ENCODE measurements at places on chromosomes 1 and 21.

DNA sequence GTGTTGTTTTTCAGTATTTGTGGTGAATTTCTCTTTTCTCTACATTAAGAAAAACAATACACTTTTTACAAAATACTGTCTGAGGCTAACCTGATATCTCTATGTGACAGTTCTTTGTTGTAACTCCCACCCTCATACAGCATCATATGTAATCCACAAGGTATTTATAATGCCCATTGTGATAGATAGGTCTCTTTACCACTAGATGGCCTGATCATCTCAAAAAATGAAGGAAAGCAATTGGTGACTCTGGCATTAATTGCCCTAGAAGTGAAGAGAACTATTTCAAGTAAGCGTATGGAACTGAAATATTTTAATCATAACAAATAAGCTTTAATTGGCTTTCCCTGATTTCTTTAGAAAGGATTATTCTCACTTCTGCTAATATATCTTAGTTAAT lies 36.2 kb upstream of the HFM1 start:
- peak; percentile 15 for DNase-seq

DNA sequence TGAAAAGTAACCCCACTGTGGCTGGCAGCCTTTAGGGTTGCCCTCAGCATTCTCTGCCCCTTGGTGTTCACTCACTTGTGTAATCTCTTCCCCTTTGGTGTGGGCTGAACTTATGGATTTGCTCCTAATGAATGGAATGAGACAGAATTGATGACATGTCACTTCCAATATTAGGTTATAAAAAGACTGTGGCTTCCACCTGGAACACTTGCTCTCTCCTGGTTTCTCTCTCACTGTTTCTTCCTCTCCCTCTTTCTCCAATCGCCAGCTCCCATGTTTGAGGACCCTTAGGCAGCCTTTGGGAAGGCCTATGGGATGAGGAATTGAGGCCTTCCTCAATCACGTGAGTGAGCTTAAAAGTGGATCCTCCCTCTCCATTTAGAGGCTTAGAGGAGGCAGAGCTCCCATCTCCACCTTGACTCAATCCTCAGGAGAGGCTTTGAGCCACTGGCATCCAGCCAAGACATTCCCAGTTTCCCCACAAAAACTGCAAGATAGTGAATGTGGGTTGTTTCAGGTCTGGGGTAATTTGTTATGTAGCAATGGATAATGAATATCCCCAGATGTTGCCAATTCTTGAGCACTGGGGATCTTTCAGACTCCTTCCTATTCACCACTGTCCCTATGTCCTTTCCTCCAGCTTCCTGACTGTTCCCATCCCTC lies 95.5 kb upstream of the CD34 start:
- no peak for DNase-seq

GRCh38 chr21:35909456-35910223 lies 150.7 kb downstream of the SETD4 start:
- no peak for DNase-seq

- DNase-seq = no peak
These were observed 213.7 kb upstream of the CSF3R start for GRCh38 chr1:36696261-36696940.

DNA sequence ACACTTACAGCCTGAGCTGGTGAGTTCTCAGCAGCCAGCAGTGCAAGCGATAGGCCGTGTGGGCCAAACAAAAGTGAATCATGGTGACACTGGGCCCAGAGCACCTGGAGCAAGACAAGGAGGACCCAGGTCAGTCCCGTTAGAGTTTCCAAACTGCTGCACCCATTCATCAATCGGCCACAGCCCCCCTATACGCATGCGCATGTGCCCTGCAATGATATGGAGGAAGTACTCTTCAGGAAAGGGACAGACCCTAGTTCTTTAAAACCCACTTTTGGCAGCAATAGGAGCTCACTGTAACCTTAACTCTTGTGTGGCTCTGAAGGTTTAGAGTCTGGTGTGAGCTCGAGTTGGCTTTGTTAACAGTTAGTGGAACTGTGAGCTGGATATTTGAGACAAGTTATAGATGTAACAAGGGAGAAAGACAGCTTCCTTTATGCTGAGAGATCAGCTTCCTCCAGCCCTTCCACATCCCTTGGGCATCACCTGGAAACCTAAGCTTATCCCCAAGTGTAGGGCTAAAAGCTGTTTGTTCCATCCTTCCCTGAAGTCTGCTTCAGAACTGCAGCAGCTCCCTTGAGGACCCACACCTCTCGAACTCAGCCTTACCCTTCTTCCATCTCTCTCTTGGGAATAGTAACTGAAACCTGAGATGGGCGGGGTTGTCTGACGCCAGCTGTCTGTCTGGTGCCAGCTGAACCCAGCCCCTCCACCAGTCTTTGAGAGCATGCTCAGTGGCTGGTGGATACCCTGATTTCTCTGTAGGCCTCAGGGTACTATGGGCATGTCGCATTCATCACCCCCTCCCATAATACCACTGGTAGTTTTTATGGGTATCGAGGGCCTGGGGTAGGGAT lies 17.7 kb downstream of the NMNAT1 start:
- DNase-seq = peak; percentile 61

DNA sequence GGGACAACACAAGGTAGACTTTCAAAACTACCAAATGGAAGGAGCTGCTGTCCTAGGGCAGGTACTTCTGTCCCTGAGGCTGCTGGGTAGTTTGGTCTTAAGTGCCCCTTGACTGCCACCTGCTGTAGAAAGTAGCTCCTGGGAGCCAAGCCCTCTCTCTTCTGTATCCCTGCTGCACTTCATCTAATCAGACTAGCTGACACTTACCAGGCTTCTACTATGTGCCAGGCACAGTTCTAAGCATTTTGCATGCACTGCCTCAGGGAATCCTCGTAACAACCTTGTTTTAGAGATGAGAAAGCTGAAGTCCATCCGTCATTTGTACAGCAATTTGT lies 15.9 kb upstream of the SRSF4 start:
- DNase-seq = peak; percentile 58

- DNase-seq = peak; percentile 31
These were observed 224.6 kb downstream of the FAF1 start for GRCh38 chr1:50735443-50735842.

GRCh38 chr1:156502391-156502893 lies 1.9 kb upstream of the MEF2D start:
- DNase-seq = no peak

GRCh38 chr1:77655431-77655974 lies 27.0 kb downstream of the ZZZ3 start:
- DNase-seq = peak; percentile 13

- DNase-seq = no peak
These were observed 9.1 kb downstream of the YBEY start for GRCh38 chr21:46295177-46295770.

DNA sequence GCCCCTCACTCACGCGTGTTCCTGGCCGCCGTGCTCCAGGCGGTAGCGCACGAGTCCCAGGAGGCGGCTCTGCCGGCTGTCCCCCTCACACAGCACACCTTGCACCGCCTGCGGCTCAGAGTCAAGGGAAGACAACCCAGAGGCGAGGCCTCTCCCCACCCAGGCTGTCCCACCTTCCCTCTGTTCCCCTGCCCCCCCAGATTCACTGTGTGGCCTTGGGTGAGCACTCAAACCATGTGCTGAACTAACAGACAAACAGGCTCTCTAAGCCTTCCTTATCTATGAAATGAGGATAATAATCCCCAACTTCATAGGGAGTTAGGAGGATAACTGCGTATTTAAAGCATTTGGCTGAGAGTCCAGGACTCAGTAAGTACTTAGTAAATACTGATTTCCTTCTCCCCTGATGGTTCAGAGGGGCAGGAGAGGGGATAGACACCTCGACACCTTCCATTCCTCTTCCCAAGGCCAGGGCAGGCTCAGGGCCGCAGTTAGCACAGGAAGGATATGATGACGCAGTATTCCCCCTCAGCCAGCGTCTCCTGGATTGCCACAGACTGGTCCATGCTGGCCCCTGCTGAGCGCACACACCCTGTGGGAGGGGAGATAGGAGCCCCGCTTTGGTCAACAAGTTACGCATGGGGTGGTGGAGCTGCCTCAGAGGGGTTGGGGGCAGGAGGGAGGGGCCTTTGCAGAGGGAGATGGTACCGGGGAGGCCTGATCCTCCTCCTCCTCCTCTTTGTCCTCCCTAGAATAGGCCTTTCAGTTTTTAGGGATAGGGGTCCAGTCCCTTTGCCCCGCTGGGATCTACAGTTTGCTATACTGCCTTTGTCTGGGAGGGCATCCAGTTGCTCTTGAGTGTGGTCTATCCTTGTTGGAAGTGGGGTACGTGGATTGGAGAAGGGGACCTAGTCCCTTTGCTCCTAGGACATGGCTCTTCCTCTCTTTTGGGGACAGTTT lies 830 bp downstream of the INPP5B start:
- DNase-seq = no peak

DNA sequence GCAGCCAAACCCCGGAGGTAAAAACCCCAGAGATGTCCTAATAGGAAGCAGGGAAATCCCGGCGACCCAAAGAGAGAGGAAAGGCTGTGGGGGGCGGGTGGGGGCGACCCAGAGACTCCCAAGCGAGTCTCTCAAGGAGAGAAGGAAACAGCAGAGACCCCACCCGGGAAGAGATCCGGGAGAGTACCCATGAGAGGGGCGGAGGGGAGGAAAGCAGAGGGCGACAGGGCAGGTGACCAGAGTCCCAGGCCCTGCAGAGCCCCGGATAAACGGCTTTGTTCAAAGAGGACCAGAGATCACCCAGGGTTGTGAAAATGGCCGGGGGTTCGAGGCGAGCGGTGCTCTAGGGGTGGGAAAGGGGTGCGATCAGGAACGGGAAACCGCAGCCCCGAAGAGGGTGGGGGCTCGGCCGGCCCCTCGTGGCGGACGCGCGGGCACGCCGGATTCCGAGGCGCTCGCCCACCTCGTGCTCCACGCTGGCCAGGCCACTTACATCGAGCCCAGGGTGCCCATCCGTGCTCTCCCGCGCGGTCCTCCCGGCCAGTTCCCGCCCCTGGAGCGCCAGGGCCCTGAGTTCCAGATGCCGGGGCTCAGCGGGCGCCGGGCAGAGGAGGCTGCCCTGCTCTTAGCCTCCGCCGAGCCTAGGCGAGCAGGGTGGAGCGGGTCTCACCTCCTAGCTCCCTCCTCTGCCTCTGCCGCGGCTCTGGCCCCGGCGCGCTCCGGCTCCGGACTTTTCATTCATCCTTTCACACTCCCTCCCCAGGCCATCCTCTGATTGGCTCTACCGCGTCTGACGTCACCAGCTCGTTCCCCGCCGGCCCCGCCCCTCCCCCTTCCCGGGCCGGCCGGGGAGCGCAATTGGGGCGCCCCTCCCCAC lies 52.3 kb downstream of the RHBG start:
- peak; percentile 90 for DNase-seq

DNA sequence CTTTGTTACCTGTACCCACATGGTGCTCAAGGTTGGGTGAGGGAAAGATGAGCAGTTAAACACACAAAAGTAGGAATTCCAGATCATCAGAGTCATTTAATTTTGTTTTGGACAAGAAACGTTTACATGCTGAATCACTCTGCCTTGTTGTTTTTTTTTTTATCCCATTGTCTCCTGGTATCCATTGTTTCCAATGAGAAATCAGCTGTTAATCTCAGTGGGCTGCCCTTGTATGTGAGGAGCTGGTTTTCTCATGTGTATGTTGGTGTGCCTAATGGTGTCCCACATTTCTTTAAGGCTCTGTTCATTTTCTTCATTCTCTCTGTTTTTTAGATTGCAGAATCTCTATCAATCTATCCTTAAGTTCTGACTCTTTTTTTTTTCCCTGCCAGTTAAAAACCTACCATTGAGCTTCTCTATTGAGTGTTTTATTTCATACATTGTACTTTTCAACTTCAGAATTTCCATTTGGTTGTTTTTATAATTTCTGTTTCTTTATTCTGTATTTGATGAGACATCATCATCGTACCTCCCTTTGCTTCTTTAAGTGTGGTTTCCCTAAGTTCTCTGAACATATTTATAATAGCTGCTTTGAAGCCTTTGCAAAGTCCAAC lies 8.8 kb upstream of the OBSCN start:
- no peak for DNase-seq

- peak; percentile 37 for DNase-seq
These were observed 56.6 kb downstream of the PLXNA2 start for GRCh38 chr1:208187499-208188041.

GRCh38 chr1:203461717-203462116 lies 13.9 kb upstream of the PRELP start:
- DNase-seq = no peak

DNA sequence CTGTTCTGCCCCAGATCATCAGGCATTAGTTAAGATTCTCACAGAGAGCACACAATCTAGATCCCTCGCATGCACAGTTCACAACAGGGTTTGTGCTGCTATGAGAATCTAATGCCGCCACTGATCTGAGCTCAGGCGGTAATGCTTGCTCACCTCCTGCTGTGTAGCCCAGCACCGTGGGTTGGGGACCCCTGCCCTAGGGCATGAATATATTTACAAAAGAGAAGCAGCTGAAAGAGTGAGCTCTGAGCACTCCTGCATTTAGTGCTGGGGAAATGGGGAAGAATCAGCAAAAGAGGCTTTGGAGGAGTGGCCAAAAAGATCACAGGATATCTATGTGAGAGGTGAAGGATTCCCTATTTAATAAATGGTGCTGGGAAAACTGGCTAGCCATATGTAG lies 5.6 kb downstream of the CFAP57 start:
- DNase-seq = no peak

DNA sequence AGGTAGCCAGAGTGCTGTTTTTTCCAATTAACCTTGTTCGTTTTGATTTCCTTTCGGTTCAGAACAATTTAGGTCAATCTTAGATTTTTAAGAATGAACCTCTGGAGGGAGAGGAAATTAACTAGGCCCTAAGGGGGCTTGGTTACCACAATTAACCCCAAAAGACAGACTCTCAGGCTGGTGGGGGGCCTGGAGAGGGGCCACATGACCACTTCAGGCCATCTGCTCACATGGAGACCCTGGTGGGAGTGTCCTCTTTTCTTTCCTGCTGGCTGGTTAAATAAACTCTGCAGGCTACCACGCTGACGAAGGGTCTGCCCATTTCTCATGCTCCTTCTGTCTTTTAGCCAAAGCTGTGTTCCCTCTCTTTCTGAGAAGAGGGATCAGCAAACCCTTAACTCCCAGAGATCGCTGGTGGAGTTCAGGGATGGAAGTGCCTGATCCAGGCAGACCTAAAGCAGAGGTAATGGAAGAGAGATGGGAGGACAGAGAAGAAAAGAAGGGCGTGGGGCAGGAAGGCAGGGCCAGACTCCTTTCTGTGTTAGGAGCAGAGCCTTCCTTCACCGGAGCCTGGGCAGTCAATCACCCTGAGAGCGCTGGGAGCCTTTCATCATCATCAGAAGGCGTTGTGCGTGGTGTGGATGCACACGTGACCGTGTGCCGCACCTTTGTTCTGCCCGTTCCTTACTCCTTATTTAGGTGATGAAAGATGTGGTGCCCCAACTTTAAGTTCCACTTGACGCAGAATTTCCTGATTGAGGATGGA lies 58.5 kb downstream of the KIF26B start:
- DNase-seq = no peak

GRCh38 chr21:33042812-33043211 lies 17.1 kb downstream of the OLIG2 start:
- DNase-seq = no peak
